Esophagus squamous epithelium (tissue), 5 donors: ENCODE measurements at places on chromosomes 6 and 20.

DNA sequence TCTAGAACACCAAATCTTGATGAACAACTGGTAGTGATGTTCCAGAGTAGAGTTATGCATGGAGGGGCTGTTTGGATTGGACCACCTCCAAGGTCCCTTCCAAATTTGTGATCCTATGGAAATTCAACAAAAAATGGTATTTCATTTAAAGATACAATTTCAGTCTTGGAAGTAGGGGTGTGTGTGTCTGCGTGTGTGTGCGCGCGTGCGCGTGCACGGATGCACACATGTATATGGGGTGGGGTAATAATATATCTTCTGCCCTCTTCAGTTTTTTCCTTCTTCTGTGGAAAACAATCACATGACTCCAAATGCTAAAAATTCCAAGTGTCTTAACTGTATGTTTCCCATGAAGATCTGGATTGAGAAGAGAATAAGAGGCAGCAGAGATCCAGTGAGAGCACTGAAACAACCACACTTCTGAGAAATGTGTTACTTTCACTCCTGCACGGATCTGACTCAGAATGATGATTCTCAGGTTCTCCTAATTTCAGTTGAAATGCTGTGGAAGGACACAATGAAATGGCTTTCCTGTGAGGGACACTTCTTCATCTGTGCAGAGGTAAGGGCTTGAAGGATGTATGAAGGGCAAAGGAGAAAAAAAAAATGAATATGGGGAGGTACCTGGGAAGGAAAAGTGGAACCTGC, 10.6 kb upstream of the IL17F start:
- no peak for DNase-seq

DNA sequence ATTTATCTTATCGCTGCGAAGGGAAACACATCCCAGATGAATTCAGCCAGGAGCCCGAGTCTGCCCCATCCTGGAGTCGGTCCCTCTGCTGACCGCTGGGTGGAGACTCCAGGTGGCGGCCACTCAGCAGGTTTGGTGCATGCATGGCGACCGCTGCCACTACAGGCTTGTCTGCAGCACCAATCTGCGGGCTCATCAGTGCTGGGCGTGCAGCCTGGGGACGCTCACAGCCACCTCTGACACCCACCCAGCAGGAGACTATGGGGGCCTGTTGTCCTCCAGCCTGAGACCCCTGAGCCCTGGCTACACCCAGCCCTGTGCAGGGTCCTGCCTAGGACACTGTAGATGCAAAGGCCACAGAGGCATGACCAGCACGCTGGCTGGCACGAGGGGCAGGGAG, 40.5 kb upstream of the GATA5 start:
- DNase-seq = no peak

- no peak for DNase-seq
These were observed 73.0 kb downstream of the PHIP start for GRCh38 chr6:79005024-79005423.

GRCh38 chr6:43240950-43241349, 2.3 kb upstream of the TTBK1 start:
- no peak for DNase-seq

DNA sequence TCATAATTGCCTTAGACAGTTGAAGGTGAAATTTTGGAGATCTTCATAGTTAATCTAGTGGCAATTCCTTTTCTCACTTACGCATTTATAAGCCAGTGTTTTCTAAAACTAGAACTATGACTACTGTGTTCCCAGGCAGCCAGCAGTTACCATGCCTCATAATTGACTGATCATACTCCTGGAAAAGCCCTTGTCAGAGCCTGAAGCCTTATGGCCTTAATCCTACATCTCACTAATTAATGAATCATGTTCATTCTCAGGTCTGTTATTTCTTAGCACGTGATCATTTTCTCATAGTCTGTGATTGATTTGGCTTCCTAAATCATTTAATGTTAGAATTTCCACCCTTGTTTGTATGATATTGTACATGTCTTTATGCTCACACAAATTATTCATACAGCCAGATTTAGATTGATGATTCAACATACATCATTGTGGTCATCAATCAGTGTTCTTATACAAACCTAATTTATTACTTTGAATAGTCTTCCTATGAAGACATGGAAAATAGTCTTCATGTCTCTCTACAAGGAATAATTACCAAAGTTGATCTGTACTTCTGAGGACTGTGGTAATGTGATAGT, 132.6 kb upstream of the ASCC3 start:
- no peak for DNase-seq

GRCh38 chr6:85010865-85011264, 246.5 kb upstream of the TBX18 start:
- no peak for DNase-seq

- DNase-seq = no peak
These were observed 631.1 kb upstream of the POU3F2 start for GRCh38 chr6:98203170-98203806.

DNA sequence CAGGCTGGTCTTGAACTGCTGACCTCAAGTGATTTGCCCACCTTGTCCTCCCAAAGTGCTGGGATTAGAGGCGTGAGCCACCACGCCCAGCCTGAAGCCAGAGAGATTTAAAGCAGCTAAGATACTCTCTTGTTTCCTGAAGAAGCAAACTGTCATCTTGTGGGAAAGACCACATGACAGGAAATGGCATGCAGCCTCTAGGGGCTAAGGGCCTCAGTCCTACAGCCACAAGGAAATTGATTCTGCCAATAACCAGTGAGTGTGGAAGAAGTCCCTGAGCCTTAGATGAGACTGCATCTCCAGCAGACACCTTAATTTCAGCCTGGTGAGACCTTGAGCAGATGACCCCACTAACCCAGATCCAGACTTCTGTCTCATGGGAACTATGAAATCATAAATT, 40.9 kb downstream of the KIZ start:
- DNase-seq = no peak
